ENCODE measurements at places on chromosomes 3 and 15.

DNA sequence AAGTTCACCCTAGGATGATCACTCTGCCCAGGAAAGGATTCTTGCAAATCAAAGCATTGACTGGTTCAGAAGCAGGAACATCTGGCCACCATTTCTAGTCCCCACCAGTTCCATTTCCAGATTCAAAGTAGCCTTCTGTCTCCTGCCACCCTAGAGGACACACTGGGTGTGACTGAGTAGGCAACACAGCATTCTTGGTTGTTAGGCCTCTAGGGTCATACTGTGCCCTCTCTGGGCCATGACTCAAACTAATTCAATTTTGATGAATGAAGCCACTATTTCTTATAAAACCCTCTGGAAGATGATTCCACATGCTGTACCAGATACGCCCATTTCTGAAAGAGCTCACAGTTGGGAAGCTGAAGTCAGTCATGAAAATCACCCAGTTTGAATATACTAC is 69.7 kb downstream of the WDR76 start:
- DNase-seq = no peak

- no peak for DNase-seq
These were observed 77.2 kb downstream of the RTP4 start for GRCh38 chr3:187445356-187445755.

- DNase-seq = no peak
These were observed 173.8 kb downstream of the ADAMTS17 start for GRCh38 chr15:100167884-100168375.

- DNase-seq = no peak
These were observed 517.3 kb downstream of the MFSD1 start for GRCh38 chr3:159319156-159319555.

GRCh38 chr3:49725906-49726681 is 2.3 kb upstream of the GMPPB start:
- DNase-seq = no peak

DNA sequence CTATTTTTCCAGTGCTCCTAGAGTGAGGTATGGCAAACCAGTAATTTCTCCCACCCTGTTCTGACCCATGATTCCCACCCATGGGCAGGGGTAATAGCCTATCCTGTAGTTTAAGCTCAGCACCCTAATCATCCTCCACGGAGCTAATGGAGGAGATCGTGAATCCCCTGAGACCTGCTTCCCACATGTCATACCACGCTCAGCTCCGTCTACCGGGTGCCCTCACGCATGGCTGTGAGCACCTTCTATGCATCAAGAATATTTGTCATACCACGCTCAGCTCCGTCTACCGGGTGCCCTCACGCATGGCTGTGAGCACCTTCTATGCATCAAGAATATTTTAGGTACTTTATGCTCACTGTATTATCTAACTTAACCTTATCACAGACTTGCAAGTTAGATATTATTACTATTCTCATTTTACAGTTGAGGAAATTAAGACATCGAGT is 104.7 kb upstream of the PFN2 start:
- no peak for DNase-seq

- no peak for DNase-seq
These were observed 1038.8 kb upstream of the EPHA6 start for GRCh38 chr3:95775486-95776094.

- no peak for DNase-seq
These were observed 6.3 kb downstream of the FRMD5 start for GRCh38 chr15:44188795-44189194.

- DNase-seq = peak; percentile 9
These were observed 7.8 kb upstream of the CCR1 start for GRCh38 chr3:46215810-46216414.

GRCh38 chr3:36700537-36701248 is 63.7 kb downstream of the DCLK3 start:
- DNase-seq = peak; percentile 75

- DNase-seq = no peak
These were observed 155.9 kb downstream of the PEX5L start for GRCh38 chr3:179880868-179881267.

GRCh38 chr15:47398132-47398531 is 319.2 kb upstream of the SEMA6D start:
- no peak for DNase-seq

GRCh38 chr15:80779658-80780415 is 667 bp downstream of the CEMIP start:
- DNase-seq = no peak

DNA sequence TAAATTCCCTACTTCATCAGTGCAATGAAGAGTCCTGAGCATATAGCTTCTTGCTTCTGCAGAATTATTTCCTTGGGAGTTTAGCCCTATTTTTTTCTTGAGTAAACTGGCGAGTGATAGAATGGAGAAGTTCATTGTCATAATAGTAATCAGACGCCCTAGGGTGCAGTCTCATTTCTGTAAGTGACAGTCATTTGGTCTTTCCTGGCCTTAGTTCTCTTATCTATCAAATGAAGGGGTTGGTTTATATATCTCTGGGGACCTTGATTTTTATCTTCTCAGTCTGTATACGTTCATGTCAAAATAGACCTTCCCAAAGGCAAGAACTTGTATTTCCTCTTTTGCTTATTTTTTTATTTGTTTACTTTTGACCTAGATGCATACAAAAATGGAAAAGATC is 9.9 kb upstream of the ALPK3 start:
- no peak for DNase-seq

DNA sequence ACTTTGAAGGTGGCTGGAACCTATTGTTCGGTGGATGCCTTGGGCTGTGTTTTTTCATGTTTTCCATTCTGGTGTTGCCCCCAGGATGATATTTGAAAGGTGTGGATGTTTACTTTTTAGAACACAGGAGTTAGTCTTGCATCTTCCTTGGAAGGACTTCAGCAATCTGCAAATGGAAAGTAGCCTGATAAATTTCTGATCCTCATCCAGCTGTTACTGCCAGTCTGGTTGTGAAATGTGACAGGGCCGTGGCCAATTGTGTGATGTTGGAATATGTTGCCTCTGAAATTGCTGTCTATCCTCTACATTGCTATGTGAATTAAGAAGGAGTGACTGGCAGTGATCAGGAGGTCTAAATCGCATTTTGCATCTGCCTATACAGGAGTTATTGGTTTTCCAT is 382.5 kb upstream of the C2CD4B start:
- no peak for DNase-seq

- no peak for DNase-seq
These were observed 33.1 kb downstream of the FLNB start for GRCh38 chr3:58041182-58041825.

DNA sequence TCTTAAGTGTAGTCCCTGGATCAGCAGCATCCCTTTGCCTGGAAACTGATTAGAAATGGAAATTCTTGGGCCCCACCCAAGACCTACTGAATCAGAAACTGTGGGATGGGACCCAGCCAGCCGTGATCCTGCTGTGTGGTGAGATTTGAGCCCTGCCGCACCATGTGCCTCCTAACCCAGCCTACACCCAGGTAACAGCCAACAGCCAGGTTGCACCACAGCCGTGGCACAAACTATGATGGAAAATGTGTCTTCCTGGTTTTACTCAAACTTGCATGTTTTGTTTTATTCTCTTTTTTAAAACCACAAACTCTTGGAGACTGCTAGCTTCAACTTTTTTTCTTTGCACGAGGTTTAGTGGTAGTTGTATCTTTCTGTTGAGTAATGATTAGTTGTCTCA is 2.6 kb downstream of the LIMD1 start:
- peak; percentile 47 for DNase-seq

Data from fibroblast of skin of right quadriceps (primary cell).